ENCODE measurements at places on chromosomes 5 and 9.

DNA sequence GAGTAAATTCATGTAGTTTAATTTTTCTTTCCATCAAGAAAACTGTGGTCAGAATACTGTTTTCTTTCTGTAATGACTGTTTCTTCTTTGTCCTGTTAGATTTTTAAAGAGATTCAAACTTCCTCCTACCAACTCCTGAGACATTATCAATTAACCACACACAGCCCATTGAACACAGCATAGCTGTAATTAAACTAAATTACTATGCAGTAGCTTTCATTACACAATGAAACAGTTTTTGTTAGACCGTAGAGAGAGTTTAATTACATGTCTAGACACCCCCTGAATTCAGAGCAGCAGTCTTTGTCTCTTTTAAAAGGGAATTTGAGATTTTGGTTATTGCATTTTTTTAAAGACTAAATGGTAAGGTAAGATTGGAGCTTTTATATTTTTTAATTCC lies 77.5 kb downstream of the STARD4 start:
- DNase-seq, result no peak

DNA sequence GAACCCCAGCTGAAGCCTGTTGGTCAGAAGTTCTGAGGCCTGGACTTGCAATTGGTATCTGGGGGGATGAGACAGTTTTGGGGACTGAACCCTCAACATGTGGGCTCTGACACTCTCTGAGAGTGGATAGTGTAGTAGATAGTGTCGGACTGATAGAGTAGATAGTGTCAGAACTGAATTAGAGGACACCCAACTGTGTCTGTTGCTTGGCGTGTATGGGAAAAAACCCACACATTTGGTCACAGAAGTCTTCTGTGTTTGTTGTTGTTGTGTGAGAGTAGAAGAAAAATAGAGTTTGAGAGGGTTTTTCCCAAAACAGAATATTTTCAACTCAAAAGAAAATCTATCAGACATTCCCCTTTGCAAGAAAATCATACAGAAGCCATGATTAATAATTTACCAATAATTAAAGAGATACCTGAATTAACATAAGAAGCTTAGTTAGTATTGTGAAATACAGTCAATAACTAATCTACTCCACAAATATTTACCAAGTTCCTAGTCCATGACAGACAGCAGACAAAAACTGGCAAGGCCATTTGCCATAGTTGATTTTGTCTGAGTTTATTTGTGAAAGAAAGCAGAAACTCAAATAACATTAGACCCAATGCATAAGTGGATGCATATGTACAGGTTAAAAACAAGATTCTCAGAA lies 170.9 kb downstream of the CTNND2 start:
- DNase-seq, result no peak

GRCh38 chr5:143002459-143003327 lies 232.5 kb downstream of the ARHGAP26 start:
- DNase-seq, result no peak

DNA sequence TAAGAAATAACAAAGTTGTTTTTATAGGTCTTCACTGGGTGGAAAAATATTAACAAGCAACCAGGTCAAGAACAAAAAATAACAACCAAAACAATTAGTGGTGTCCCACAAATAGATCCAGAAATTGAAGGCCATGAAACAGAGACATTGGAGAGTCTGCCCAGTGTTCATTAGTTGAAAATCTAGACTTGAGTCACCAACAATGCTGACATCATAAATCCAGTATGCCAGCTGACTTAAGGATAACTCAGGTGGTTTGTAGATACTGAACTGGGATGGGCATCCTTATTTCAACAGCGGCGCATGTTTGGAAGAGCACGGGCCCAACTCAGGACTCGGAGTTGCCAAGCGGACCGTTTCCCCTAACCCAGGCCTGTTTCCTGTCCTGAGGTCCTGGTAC lies 80.7 kb upstream of the TNFAIP8 start:
- DNase-seq, result no peak

DNA sequence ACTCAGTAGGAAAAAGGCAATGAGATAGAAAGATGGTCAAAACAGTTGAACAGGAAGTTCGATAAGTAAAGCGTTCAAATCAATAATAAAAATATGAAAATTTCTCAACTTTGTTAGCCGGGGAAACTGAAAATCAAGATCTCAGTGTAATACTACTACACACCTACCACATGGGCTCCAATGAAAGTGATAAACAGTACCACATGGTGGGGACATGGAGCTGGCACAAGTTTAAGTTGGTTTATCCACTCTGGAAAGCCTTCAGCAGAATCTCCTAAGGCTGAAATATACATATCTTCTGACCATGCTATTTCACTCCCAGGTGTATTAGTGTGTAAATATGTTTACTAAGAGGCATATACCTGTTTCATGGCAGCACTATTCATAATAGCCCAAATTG lies 126.8 kb downstream of the NXNL2 start:
- no peak for DNase-seq

DNA sequence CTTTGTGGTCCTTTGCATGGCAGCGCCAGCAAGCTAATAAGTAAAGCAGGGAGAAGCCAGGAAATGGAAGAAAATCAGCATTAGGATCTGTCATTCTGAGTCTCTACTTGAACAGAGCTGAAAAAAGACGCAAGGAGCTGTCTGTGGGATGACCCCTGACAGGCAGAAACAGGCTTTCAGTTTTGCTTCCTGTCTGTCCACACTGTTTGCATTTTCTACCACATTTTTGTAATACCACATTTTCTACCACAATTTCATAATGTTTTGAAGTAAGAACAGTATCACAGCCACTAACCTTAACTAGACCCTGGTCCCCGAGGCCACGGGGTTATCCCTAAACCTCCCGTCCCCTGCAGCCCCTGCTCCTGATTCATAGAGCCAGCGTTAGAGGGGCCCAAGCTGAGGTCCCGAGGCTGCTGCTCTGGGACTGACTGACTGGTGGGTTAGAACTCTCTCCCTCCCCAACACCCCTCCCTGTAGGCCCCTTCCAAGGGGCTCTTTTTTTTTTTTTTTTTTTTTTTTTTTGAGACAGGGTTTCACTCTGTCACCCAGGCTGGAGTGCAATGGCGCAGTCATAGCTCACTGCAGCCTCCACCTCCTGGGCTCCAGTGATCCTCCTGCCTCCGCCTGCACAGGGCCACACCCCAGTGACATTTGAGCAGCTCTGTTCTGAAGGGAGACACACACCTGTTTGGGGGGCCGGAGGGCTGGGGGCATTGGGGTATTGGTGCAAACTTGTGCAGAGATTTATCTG lies 4.0 kb upstream of the CLIC3 start:
- no peak for DNase-seq

All from CMK (cell line).